ENCODE measurements at places on chromosomes 2 and 18.

DNA sequence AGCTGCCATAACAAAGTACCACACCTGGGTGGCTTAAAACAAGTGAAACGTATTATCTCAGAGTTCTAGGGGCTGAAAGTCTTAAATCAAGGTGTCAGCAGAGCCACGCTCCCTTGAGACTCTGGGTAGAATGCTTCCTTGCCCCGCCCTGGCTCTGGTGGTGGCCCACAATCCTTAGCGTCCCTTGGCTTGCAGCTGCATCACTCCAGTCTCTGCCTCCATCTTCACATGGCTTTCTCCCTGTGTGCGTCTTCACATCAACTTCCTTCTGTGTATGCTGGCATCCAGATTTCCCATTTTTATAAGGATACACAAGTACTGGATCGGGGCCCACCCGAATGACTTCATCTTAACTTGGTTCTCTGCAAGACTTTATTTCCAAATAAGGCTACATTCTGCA is 62.5 kb downstream of the MRO start:
- DNase-seq, result no peak

GRCh38 chr2:31327505-31327904 is 87.0 kb downstream of the XDH start:
- DNase-seq, result no peak

DNA sequence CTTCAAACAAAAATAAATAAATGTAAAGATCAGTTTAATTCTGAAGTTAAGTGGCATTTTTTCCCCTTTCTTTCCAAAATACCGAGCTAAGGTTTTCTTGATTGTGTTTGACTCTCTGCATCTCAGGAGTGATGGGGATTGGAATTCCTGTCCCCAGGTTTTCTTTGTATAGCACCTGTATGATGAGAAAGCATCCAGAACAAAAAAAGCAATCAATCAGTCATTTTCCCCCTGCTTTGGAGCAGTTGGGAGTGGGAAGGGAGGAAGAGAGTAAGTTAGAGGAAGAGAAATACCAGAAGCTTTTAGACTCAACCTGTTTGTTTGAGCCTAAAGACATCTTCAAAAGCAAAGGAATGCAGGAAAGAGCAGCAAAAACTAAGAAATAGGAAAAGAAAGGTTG is 88.5 kb downstream of the RIF1 start:
- DNase-seq, result no peak

- DNase-seq, result no peak
Measured at GRCh38 chr18:80253871-80254492, 6.7 kb upstream of the PARD6G start.

DNA sequence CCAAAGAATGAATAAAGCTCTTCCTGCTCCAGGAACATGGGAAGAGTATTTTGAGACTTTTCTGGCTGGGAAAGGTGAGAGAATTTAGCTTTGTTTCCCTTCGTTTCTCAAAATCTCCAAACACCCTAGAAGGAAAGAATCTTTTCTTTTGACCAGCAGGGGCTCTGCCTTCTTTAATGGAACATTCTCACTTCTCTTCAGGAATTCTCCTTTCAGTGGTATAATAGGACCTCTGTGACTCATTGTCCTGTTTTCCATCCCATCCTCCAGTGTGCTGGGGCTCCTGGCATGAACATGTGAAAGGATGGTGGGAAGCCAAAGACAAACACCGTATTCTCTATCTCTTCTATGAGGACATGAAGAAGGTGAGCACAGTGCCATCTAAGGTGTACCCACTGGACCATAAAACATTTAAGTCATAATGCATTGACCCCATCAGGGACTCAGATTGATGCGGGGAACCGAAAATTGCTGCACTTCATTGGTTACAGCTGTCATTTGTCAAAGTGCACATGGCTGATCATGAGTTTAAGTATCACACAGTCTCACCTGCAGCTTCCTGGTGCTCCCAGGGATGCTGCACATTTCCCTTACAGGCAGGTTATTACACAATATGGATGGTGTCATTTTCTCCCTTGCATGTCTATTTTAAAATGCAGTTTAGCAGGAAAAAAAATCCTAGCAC is 5.5 kb downstream of the SULT1C4 start:
- DNase-seq, result no peak

GRCh38 chr2:68721482-68722101 is 13.0 kb upstream of the ARHGAP25 start:
- DNase-seq, result no peak

- no peak for DNase-seq
Measured at GRCh38 chr2:70726947-70727725, 40.9 kb downstream of the ADD2 start.

- DNase-seq, result peak; percentile 5
Measured at GRCh38 chr2:26300234-26300925, 45.6 kb upstream of the SELENOI start.

DNA sequence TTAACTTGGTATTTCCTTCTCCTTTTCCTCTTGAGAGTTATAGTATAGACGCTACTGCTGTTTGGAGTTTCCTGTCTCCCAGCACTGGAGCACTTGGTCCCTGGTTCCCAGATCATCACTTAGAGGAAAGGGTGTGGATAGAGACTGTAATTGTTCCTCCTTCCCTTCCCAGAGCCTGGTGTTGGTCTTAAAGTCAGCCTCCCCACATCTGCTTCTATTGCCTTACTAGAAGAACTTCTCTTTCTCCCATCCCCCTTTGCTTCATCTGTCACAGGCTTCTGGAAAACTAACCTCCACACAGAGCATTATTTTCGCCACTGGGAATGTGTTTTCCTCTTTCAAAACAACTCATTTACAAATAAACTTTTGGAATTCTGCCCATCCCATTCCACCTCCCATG is 131.0 kb downstream of the CCDC85A start:
- peak; percentile 48 for DNase-seq

- DNase-seq, result no peak
Measured at GRCh38 chr2:84137034-84137433, 322.0 kb downstream of the SUCLG1 start.

GRCh38 chr18:25594351-25594750 is 242.4 kb upstream of the ZNF521 start:
- no peak for DNase-seq
